ENCODE measurements at places on chromosomes 13 and 19.

- DNase-seq: no peak
These were observed 30.8 kb upstream of the RFC3 start for GRCh38 chr13:33787051-33787591.

DNA sequence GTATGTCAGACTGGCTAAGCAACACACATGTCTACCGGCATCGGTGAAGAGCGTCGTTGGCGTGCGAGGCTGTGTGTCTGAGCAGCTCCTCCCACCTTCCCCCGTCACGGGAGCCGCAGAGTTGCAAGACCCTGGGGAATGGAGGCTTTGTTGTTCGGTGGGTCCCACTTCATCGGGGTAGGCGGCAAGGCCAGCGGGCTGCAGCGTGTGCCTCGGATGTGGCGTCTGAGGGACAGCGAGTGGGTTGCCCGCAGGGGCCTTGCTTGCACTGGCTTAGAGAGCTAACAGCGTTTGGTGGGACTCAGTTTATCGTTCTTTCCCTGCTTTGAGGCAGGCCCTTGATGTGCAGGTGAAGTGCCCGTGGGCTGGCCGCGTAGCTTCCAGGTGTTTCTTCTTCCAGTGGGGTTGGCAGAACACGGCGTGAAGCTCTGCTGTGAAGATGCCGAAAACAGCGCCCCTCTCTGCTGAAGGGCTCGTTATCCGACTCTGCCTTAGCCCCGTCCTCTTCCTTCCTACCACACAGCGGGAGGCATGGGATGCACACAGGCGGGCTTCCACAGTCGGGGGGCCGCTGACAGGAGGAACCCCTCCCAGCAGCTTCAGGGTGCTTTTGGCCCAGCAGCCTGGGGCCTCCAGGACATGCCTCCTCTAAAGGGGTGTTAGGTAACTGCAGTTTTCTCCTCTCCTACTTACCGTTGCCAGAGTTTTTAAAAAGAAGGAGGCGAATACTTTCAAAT is 85.2 kb downstream of the ATP11A start:
- no peak for DNase-seq

DNA sequence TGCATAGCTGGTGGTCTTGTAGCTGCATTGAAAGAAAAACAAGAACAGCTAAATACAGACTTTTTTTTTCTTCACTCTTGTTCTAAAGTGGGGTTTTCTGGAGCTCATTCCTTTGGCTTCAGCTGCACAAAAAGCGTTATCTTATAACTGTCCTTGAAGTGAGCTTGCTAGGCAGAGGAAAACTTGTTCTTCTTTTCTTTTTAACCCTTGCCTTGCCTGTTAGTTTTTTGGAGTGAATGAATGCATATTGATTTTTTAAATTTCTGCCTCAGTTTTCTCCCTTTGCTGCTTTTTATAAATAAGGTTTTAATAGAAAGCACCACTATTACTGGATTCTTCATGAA is 1.5 kb downstream of the ZNF765 start:
- DNase-seq: no peak

- no peak for DNase-seq
These were observed 209.8 kb downstream of the FGF14 start for GRCh38 chr13:102191951-102192502.

- no peak for DNase-seq
These were observed 68.4 kb downstream of the TEX26 start for GRCh38 chr13:31000889-31001288.

DNA sequence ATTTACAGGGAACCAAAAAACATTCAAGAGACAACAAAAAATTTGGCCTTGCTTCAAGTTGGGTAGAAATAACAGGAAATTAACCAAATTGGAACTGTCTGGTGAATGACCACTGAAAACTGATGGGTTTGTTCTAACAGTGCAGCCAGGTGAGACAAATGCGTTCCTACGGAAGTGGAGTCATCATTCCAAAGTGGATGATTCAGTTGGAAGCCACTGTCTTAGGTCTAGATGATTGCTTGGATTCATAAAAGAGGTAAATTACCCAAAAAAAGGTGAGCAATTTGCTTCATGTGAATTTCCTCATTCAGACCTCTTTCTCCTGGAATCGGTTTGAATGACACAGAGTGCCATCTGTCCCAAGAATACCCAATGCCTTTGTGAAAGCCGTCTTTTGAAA is 87.1 kb upstream of the IPO5 start:
- no peak for DNase-seq

GRCh38 chr19:57675881-57676280 is 5.9 kb upstream of the ZNF551 start:
- no peak for DNase-seq

DNA sequence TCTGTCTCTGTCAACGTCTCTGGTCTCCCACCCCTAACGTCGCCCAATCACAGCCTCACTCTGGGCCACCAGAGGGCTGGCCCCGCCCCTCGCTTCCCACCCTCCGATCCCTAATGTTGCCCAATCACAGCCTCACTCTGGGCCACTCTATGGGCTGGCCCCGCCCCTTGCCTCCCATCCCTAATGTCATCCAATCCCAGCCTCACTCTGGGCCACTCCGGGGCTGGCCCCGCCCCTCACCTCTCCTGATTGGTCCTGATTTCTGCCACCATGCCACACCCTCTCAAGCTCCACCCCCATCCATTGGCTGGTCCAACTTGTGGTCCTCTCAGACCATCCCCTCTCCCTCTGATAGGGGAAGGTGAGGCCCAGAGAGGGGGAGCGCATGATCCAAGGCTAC is 24.9 kb downstream of the CELF5 start:
- DNase-seq: no peak

DNA sequence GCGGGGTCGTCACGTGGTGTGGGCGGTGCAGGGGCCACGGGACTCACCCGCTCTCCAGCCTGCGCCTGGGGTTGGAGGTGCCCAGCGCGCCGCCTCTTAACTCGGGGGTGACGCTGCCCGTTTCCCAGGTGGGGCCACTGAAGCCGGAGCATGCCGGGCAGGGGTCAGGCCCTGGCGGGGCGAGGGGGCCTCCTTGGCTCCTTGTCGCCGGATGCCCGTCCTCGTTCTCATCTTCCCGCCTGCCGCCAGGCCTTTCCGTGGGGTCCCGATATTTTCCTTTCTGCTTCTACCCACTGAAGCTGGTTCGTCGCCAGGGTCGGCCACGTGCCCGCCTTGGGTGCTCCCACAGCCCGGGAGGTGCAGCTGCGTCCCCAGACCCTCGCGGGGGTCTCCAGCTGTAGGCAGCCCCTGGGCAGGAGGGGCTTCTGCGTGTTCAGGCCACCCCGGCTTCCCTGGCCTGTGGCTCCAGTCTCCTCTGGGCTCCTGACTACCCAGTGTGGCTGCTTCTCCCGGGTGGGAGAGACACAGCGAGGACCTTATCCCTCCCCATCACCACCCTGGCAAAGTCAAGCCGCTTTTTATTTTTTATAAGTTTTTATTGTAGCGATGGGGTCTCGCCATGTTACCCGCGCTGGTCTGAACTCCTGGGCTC is 772 bp downstream of the FAM174C start:
- no peak for DNase-seq

DNA sequence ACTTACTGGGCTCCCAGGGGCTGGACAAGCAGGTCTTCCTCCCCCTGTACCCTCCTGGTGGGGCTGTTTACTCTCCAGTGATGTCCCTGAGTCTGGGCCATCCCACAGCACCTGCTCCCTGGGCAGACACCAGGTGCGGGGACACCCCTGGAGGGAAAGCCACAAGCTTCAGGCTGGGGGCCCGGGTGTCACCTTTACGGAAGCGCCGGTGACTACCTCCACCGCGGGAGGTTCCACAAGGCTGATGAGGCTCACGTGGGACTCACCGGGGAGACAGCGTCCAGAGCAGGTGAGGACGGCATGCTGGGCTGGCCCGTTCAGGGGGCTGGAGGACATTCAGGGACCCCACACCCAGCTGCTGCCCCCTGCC is 24.9 kb downstream of the NFILZ start:
- peak; percentile 18 for DNase-seq

DNA sequence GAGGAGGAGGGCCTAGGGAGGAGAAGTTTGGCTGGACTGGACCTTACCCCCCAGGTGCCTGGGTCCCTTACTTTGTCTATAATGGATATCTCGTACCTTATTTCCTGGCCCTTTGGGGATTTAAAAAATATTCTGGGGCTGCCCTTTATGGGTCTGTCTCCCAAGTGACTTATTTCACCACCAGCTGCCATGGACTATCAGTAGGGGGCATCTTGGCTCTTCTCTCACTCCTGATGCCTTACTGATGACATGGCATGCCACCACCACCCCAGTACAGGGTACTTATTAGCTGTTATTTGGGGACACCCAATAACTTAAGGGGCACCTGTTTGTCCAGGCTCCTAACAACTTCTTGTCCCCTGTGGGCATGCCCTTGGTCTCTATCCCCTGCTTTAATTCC is 38.0 kb downstream of the NFIX start:
- no peak for DNase-seq

GRCh38 chr19:912181-913079 is 589 bp downstream of the R3HDM4 start:
- DNase-seq: peak; percentile 46

GRCh38 chr19:37948362-37948761 is 41.4 kb downstream of the SIPA1L3 start:
- no peak for DNase-seq

GRCh38 chr13:41268764-41269163 is 5.4 kb upstream of the MTRF1 start:
- DNase-seq: peak; percentile 58

DNA sequence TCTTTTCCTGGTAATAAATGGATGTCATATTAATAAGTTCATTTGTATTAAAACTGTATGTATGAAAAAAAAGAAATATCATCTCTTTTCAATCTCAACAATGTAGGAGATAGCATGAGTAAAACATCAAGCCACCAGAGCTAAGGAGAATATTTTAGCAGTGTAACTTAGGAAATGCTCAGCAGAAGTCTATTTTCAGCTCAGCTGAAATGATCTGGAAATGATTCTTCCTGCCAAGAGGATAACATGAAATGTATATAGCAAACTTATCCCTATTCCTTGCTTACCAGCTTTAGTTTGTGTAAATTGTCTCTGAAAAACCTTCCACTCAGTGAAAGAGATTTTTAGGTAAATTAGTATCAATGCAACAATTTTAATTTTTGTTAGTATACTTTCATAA is 1194.4 kb downstream of the SLITRK1 start:
- DNase-seq: no peak

- no peak for DNase-seq
These were observed 15.3 kb downstream of the ARHGEF1 start for GRCh38 chr19:41898235-41898634.

- DNase-seq: peak; percentile 75
These were observed 3.7 kb upstream of the SPIB start for GRCh38 chr19:50414864-50415660.

DNA sequence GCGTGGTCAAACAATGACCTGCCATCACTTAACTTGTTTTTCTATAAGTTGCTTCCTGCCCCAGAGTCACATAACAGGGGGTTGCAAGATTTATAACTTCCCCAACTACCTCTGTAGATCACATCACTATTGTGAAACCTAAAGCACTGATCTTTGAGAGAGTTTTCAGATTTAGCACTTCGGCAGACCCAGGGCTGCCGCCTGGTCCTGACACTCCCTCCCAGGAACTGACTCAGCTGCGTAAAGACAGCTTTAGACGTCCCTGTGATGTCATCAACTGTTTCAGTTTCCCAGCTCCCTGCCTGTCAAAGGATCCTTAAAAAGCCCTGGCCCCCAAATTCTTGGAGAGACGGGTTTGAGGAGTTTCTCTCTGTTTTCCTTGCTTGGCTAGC is 33.3 kb downstream of the IGFL2 start:
- DNase-seq: no peak

- no peak for DNase-seq
These were observed 5.1 kb upstream of the INAFM1 start for GRCh38 chr19:47269596-47269995.

GRCh38 chr19:33432015-33432414 is 58.5 kb downstream of the CEBPG start:
- no peak for DNase-seq

DNA sequence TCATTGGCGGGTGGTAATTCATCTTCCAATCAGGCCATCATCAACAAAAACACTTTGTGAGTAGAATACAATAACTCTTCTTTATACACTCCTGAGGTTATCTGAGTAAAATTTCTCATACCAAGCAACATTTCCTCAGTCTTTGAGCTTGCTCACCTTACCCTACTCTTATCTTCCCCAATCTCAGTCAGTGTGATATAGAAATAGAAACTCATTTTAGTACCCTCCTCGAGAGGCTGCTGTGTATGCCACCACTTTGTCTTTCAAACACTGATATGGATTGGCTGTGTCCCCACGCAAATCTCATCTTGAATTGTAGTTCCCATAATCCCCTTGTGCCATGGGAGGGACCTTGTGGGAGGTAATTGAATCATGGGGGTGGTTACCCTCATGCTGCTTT is 209.7 kb downstream of the RBM26 start:
- DNase-seq: no peak
